Fibroblast of upper back skin (primary cell): ENCODE measurements at places on chromosomes 6 and 20.

GRCh38 chr6:168884646-168885086 is 369.0 kb downstream of the THBS2 start:
- peak; percentile 32 for DNase-seq

DNA sequence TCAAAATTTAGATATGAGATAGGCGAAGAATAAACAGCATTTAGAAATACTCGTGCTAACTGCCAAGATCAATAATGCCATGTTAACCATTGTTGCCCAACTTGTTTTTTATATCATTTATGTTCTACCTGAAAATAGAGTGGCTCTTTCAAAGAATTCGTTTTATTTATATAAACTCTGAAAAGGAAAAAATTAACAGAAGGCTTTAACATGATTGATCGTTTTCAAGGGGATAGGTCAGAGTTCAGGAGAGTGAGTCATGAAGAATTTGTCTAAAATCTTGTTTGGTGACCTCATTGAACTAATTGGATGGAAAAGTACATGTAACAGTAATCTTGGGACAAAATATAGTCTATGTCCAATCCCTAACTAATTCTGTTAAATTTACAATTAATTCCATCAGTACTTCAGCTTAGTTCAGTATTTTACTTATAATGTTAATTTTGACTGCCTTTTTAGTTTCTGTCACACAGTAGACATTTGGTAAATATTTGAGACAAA is 11.1 kb upstream of the ELOVL2 start:
- DNase-seq = no peak

- no peak for DNase-seq
Measured at GRCh38 chr20:56702931-56703840, 74.1 kb downstream of the TFAP2C start.

DNA sequence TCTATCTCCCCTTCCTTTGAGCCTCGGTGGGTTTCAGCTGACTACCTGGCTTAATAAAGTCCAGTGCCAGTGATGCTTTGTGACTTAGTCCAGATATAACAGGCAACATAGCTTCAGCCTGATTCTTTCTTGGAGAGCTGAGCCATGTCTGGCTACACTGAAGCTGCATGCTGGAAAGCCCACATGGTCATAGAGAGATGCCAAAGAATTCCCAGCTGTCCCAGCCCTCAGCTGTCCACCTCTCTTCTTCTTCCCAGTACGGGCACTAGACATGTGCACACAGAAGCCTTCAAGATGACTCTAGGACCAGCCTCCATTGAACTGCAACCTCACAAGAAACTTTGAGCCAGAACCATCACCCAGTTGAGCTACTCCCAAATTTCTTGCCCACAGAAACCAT is 154.1 kb upstream of the MYLIP start:
- no peak for DNase-seq

DNA sequence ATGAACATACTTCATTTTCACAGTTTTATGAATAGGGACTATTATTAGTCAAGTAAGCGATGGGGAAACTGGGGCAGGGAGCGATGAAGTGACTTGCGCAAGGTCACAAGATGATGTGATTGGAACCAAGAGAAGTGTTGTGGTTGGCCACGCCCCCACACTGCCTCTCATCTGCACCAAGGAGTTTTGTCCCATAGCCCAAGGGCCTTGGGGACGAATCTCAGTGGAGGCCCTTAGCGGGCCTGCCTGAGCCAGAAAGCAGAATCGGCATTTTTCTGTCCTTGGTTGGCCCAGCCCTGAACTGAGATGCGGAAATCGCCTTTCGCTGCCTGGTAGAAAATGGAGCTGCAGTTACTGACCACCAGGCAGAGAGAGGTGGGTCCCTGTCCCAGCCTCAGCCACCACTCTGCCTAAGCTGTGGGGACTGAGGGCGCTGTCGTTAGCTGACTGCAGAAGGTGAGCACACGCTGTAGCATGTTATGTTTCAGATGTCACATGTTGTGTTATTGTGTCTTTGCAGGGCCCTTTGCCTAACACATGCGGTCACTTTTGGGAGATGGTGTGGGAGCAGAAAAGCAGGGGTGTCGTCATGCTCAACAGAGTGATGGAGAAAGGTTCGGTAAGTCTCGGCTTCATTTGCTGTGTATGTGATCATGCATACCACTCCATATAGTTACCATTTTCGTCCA is 57.8 kb downstream of the PTPN1 start:
- no peak for DNase-seq
